ENCODE measurements at places on chromosomes 6 and 20. TPM values are rescaled to one million over a fixed set of nuclear protein-coding genes. Genes with fewer than 3 reads are reported as not detected.
A peak's percentile ranks its signal among the peaks of the same experiment; 100 is the strongest.

Gene PRPH2
- total RNA-seq: not detected

Gene PRDM1
- 3.4 TPM for total RNA-seq

- DNase-seq: no peak
These were observed 8.8 kb upstream of the ULBP2 start for GRCh38 chr6:149933036-149933435.

GRCh38 chr6:27669624-27670301, 196.9 kb upstream of the ZNF184 start:
- peak; percentile 39 for DNase-seq
